ENCODE measurements at places on chromosomes 4 and X. TPM values are rescaled to one million over a fixed set of nuclear protein-coding genes. Genes with fewer than 3 reads are reported as not detected.

Gene HSD17B13
- not detected for total RNA-seq

- DNase-seq: no peak
Measured at GRCh38 chr4:94372991-94373390, 30.4 kb upstream of the HPGDS start.

DNA sequence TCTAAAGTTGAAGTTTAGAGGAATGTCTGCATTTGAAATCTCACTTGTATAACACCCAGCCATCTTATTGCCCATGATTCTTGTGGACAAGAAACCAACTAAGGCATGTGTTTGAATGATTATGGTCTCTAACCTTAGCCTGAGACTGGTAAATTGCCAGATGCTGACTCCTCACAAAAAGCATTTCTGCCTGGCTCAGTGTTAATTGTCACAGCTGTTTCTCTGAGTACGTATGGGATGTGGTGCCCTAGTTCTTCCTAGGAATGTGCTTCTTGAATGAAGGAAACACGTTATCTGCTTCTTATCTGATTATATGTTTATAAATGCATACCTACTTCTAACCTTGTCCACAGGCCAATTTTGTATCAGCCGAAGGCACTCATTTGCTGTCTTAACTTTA lies 63.1 kb upstream of the NDP start:
- DNase-seq: no peak

GRCh38 chr4:47736146-47736545 lies 101.7 kb downstream of the CORIN start:
- DNase-seq: no peak
